ENCODE measurements at places on chromosomes 13 and 19. TPM values are rescaled to one million over a fixed set of nuclear protein-coding genes. Genes with fewer than 3 reads are reported as not detected.

The ZNF730 gene
- 1.8 TPM for total RNA-seq

The VSTM2B gene
- not detected for total RNA-seq

DNA sequence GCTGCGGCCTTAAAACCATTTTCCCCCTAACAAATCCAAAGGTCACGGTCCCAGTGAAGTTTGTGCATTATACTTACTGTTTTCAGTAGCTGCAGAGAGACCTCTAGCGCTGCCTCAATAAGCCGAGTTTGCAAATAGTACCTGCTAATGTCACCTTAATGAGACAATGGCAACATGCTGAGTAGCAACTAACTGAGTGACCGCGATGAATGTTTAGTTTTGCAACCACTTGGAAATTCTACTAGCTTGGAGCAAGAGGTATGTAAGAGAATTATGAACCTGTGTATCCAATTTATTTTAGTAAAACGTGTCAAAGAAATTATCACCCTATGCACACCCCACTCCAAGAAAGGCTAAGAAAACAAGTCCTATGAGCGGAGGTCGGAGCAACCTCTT, 1.2 kb downstream of the KPNA3 start:
- DNase-seq = no peak

The PDX1 gene
- not detected for total RNA-seq

- no peak for DNase-seq
These were observed 23.5 kb upstream of the DCLK1 start for GRCh38 chr13:36154567-36155291.

All from sciatic nerve (tissue), 2 donors.